Amniotic epithelial cell (primary cell): ENCODE measurements at places on chromosomes 7 and 10.

GRCh38 chr10:62268027-62268398, 631 bp downstream of the RTKN2 start:
- DNase-seq: no peak

- peak; percentile 8 for DNase-seq
Measured at GRCh38 chr7:78770422-78771410, 682.8 kb downstream of the MAGI2 start.

DNA sequence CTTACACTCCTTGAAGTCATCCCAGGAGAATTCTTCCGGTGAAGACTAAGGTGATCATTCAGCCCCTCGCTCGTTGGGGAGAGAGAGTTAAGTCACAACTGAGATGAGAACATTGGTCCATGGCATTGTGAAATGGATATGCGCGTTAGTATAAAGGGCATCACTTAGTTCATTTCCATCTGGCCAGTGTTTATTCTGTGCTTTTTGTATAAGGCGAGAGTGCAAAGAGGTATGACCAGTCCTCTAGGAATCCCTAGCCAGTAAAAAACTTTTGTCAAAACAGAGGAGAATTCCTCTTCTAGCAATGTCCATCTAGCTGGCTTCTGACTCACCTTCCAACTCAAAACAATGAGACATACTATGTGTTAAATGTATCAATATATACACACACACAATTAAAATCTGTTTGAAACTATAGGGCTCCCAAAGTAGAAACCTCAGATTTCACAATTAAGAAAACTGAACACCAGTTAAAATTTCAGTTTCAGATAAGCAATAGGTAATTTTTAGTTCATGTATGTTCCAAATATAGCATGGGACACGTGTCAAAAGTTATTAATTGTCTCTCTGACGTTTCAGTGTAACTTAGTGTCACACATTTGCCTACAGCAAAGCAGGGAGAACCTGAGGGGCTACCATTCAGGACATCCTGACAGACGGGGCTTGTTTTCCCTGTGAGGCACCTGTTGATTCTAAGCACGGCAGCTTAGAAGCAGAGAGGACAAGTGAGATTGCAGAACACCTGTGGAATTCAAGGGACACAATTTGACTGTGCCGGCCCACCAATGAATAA, 158.9 kb downstream of the KLF6 start:
- peak; percentile 64 for DNase-seq

DNA sequence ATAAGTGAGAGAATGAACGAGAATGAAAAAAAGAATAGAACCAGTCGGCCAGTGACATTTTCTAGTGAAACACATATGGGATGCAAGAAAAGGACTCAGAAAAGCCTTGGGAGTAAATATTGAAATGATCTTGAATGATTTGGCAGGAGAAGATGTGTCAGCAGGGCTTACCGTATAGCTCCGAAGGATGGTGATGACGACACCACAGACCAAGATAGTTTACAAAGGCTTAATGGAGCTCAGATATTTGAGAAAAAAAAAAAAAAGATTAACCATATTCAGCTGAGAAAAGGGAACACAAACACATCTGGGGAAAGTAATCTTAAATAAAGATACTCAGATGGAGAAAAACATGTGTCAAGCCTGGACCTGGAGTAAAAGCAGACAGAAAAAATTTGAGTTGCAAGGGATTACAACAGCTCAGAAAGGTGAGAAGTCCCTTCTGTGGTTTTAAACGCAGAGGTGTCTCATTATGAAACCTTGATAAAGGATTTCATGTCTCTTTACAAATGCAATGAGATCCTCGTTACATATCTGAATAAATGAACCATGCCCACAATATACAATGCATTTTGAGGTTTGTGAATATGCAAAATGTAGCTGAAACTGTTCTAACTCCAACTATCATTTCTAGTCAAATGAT, 36.0 kb downstream of the DNAJB9 start:
- DNase-seq: no peak

DNA sequence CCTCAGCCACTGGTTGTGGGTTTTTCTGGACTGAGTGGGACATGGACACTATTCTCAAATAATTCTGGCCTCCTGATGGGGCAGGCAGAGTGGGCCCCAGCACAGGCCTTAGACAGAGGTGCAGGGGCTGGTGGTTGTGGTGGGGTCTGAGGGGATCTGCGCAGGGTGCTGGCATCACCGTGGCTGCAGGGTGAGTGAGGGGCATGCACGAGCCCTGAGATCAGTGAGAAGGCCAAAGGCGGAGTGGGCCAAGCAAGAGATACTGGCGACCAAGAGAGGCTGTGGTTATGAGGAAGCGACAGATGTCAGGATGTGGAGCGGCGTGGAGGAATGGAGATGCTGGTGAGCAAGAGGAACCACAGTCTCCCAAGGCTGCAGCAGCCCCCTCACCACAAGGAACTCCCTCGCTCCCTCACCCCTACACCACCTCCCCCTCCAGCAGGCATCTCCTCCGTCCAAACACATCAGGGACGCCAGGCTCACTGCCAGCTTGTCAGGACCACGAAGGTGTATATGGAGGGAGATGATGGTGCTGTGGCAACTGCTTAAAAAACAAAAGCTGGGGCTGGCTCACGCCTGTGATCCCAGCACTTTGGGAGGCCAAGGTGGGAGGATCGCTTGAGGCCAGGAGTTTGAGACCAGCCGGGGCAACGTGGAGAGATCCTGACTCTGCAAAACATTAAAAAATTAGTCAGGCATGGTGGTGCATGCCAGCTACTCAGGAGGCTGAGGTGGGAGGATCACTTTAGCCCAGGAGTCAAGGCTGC, 9.6 kb downstream of the PRF1 start:
- DNase-seq: no peak

DNA sequence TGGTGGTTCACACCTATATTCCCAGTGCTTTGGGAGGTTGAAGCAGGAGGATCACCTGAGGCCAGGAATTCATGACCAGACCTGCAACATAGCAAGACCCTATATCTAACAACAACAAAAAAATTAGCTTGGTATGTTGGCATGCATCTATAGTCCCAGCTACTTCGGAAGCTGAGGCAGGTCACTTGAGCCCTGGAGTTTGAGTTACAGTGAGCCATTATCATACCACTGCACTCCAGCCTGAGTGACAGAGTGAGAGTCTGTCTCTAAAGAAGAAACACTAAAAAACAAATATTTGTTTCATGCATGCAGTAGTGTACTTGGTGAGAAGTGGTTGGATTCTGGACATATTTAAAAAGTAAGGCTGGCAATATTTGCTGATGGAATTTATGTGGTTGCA, 198.1 kb downstream of the BBS9 start:
- DNase-seq: no peak

- no peak for DNase-seq
Measured at GRCh38 chr7:29969738-29970137, 19.9 kb downstream of the SCRN1 start.

DNA sequence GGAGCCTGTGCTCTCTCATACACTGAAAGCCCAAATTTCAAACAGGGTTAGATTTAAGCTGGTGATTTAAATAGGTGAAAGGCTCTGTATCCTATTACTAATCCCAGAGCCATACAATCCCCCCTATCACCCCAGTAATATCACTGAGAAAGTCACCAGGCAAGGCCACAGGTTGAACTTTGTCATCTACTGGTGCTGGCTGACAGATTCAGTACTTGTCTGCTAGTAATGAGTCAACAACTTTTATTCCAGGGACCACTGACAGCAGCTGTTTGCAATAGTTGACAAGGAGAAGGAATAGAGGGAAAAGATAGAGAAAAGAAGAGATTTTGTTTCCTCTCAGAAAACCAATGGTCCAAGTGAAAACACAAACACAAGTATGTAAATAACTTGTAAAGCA, 10.4 kb downstream of the ASB15 start:
- no peak for DNase-seq

- DNase-seq: no peak
Measured at GRCh38 chr10:74500026-74500704, 326.2 kb upstream of the KAT6B start.

DNA sequence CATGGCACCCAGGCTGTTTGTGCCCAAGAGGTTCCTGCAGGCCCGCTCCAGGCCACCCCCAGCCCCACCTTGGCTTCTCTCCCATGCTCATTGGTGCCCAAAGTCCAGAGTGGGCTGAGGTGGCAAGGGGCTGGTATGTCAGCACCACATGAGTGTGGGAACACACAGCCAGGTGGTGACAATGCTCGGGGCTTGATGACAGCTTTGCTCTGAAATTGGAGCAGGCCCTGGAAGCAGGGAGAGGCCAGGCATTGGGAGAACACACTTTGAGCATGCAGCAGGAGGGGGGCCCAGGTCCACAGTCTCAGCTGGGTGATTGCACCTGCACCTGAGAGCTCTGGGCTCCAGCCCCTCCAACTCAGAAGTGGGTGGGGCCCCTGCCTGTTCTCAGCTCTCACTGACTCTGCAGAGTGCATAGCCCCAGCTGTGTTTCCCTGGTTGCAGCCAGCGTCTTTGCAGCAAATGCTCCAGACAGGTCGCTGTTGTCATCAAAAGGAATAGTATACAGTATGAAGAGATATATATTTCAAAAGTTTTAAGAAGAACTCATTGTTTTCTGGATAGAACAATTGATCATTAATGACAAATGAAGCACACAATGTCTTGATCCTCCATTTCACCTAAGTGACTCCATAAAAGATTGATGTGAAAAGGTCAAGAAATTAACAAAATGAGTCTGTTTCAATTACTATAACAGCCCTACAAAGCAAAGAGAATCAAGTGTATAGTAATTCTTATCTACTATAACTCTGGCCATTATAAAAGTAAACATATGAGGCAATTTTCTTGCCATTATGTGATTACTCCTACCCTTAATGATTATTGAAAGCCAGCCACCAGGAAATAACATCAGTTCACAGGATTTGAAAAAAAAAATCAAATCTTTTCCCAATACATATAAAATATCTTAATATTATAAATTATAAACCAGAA, 848.1 kb downstream of the PCDH15 start:
- no peak for DNase-seq

DNA sequence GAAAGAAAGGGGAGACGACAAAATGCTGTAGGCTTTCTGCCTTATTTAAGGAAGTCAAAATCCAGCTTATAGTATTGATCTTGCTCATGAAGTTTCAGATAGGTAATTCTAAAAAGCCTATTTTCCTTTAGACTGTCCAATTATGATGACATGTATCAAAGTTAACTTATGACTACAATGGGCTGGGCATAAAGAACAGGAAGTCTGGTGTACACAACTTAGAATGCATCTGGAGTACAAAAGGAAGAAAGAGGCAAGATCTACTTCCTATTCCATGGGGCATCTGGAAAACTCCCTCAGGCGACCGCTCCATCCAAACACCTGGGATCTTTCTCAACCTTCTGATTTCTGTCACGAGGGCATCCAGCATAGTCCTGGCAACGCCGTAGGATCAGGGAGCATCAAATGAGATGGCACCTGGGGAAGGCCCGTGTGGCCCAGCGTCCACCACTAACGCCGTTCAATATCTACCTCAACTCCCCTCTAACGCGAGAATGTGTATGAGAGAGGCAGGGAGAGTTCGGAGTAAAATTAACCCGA, 512 bp downstream of the FAM24B start:
- DNase-seq: peak; percentile 16

DNA sequence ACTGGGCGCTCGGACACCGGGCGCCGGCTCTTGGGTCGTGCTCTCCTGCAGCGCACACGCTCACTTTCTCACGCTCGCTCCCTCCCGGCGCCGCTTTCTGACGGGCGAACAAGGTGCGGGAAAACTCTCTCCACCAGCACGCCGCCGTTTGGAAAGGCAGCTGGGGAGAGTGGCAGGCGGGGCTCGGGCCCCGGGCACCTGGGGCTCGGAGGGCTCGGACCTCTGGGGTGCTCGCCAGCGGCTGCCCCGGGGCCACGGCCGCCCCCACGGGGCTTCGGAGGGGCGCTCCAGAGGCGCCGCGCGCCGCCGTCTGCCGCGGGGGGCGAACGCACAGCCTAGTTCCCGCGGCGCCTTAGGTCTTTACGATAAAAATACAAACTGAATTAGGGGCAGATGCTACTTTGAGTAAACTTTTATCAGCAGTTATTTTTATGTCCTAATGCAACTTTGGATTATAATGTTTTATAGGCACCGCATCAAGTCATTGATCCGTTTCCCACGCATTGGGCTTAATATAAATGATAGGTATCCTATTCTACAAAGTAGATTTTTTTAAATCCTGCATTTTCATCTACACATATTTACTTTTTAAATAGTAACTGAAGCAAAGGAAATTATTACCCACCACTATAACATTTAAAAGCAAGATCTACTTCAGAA, 535 bp upstream of the EPC1 start:
- no peak for DNase-seq

DNA sequence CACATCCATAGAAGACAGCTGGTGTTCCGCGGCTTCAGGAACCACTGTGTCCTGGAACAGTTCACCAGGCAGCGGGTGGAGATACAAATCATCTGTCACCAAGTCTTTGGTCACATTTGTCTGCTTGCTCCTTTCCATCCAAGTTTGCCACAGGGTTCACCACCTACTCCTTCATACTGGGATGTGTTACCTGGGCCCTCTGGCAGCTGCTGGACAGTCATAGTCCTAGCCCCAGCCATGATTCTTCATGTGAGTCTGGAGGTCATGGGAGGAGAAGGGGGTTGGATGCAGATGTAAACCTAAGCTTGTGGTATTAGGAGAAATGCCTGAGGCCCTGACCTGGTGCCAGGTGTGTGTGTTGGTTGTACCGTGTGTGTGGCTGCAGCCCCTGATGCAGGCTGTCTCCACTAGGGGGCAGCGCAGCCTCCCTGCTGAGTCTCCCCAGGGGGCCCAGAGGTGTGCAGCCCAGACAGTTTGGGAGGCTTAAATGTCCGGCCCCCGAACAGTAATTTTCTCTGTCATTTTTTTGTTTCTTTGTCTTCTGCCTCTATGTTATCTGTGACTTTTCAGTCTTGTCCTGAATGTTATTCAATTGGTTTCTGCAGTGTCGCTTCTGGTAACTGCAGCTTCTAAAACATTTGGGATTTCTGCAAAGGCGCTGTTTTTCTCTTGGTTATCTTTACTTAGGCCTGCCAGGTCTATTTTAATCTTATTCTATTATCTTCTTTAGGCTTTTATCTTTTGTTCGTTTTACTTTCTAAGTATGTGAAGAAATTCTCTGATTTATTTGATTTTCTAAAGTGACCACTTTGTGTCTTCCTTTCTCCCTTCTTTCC, 14.8 kb downstream of the NPS start:
- no peak for DNase-seq

- no peak for DNase-seq
Measured at GRCh38 chr10:114372179-114372578, 32.1 kb downstream of the AFAP1L2 start.

GRCh38 chr7:152876749-152877148, 117.2 kb downstream of the ACTR3B start:
- no peak for DNase-seq

DNA sequence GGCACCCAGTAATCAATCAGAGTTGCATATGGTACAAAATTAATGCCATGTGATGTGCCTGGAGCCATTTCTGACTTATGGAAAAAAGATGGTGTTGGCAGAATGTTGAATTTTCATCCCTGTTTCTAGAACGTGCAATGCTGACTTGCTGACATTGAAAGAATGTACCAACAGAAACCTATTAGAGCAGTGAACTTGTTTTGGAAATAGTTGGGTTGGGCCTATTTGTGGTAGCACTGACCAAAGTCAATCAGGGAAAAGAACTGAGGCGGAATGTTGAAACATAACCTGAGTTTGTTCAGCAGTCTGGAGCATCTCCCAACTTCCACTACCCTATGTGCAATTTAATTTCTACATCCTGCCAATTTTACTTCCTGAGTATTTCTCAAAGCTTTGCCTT, 11.7 kb upstream of the KIAA1217 start:
- no peak for DNase-seq
